NCI-H2081 (cell line): ENCODE measurements at places on chromosomes 13 and 19.
A peak's percentile ranks its signal among the peaks of the same experiment; 100 is the strongest.

DNA sequence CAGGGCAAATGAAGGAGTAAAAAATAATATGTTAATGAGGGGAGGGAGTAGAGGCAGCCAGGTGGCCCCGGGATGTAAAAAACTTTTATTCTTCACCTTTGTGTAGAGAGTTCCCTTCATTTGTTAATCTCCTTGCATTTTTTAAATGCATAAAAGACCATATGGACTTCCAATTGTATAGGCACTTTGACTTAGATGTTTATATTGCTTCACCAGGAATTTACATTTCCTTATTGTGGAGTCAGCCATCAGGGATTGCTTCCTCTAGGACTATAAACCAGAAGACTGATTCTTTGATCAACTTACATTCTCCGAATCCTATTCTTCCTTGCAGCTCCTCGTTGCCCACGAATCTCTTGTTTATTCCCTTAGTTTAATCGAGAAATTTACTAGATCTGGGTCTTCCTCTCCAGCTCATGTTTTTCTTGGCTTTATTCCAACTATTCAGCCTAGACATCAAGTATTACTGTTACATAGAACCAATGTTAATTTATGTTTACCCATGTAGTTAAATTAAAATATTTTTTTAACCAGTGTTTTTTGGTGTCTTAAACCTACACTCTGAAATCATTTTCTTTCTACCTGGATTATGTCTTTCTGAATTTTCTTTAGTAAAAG is 1187.0 kb upstream of the SLC10A2 start:
- DNase-seq: no peak

- DNase-seq: no peak
Observed at GRCh38 chr19:35577918-35578317, 8.1 kb upstream of the PMIS2 start.

DNA sequence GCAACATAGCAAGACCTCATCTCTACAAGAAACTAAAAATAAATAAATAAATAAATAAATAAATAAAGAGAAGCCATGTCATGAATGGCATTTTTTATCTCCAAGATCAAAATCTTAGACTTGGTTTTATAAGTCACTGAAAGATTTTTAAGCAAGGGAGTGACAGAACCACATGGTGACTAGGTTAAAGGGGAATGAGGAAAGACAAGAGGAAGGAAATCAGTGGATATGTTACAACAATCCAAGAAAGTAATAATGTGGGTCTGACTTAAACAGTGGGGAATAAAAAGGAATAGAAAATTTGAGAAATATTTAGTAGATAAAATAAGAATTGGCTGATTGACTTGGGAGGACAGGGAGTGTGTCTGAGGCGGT is 18.8 kb upstream of the MED4 start:
- no peak for DNase-seq

DNA sequence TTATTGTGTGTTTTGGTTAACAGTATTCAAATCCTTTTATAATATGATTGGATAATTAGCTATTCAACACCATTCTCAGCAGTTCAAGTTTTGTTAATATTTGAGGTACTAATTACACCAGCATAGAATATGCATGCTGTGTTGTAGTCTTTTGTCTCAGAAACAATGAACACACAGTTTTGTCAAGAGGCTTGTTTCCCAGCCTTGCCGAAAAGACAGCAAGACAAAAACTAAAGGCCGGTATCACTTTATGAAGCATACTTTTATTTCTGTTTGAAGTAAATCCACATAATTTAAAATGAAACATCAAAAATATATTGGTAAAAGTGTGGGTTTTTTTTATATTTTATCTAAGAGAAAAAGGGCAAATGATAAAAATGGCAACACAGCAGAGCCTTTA is 7.5 kb downstream of the GPR180 start:
- DNase-seq: peak; percentile 9

GRCh38 chr13:41456768-41457588 is at the start of gene RGCC:
RGCC (plus strand) TSS chr13:41457550; CDS start chr13:41457708, 158 bp downstream.
- DNase-seq: peak; percentile 39

DNA sequence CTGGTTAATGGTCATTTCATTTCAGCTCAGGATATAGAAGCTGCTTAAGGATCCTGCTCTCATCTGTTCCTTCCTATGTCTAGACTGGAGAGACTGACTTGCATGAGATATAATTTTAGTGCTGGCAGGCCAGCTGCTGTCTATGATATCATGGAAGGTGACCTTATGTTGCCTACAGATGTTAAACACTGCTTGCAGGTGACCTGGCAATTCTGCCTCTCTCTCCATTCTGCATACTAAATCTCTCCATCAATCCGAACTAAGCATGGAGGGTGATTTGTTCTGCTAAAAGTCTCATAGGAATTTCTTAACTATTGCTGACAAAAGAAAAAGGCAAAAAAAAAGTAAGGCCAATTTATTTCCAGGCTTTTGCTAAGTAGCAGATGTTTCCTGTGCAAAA is 81.0 kb downstream of the CCNA1 start:
- DNase-seq: no peak

- DNase-seq: no peak
Observed at GRCh38 chr13:71252184-71252704, 614.8 kb downstream of the DACH1 start.

DNA sequence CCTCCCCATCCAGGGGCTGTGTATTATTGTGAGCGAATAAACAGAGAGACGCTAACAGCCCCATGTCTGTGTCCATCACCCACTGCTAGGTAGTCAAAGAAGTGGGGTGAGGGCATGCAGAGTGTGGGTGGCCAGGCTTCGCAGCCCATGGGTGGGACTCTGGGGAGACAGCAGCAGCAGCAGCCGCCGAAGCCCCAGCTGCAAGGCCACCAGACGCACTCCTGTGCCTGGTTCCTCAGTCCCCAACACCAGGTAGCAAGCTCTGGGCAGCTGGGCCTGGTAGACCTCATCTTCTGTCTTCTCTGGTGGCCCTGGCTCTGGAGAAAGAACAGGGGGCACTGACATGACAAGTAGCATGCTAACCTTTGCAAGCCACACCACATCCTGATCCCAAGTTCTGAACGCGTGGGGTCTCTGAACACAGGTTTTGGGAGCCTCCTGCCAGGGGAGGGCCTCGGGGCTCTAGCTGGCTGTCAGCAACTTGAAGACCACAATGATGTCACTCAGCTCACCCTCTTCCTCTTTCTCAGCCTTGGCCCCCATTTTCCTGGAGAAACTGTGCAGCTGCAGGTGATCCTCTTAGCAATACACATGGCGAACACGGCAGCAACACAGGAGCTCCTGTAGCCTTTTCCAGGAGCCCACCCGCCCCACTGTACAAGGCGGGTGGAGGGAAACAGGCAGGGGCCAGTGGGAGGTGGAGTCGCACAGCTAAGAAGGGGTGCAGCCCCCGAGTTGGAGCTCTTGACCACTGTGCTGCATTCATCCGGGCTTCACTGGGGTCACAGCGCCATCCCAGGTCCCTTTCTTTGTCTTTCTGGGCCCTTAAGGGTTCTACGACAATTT is 5.8 kb downstream of the FUZ start:
- no peak for DNase-seq

GRCh38 chr19:47714339-47714738 is 1.1 kb downstream of the EHD2 start:
- DNase-seq: no peak

- DNase-seq: no peak
Observed at GRCh38 chr13:51417716-51418115, 35.1 kb downstream of the INTS6 start.

DNA sequence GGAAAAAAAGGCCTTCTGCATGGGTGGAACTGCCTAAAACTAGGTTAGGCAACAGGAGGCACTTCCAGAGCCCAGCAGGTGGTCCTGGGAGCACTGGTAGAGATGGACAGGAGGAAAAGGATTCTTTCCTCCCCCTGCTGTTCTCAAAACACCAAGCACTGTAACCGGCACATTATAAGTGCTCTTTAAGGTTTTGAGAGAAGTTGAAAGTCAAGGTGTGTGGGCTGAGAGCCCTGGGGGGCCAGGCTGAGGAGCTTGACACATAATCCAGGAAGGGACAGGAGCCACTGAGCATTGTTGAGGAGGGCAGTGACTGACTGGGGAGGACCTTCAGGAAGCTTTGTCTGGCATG is 32.3 kb downstream of the SPATA13 start:
- DNase-seq: no peak

DNA sequence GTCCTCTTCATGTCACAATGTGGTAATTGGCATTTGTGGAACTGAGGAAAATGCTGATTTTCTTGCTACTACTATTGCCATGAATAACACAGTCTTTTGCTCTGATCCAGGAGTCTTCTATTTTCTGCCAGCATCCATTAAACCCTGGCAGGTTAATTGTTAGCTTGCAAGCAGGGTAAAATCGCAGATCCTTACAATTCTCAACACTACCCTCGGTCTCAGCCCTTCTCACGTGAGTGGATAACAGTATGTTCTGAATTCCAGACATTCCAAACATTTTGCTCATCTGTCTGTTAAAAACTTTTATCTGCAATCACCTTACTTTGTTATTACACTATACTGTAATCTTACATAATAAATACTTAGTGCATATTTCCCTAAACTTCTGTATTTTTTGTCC is 251.3 kb upstream of the ATXN8OS start:
- no peak for DNase-seq

- no peak for DNase-seq
Observed at GRCh38 chr19:54660964-54661363, 1.8 kb upstream of the LILRB4 start.

DNA sequence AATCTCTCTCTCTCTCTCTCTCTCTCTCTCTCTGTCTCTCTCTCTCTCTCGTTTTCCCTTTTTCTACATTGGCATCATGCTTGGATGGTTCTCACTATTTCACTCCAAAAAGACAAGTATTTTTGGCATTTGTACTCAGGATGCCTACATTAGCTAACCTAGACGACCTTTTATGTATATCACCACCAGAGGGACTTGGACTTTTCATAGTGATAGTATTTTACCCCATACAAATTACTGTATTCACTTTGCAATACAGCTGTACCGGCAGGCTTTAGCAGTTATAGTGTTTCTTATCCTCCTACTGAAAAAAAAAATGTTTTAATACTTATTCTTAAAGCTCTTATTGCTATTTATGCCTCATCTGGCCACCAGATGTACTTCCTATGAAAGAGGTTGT is 687.2 kb upstream of the KLHL1 start:
- DNase-seq: no peak

- no peak for DNase-seq
Observed at GRCh38 chr19:58563034-58563573, 4.7 kb upstream of the UBE2M start.

DNA sequence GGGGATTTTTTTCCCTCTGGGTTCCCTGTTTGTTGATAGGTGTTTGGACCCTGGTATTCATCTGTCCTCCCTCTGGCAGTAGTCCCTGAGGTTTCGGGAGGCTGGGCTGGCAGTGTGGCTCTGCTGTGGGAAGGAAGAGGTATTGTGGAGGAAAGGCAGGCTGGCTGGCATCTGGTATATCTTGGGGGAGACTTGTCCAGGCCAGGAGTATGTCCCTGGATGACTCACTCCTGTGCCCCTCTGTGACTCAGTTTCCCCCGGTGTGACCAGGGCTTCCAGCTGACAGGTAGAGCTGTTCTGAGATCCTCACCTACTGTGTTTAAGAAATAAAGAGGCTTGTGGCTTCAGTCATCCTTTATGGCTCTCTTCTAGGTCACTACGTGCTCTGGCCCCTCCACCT is 14.2 kb upstream of the ZNF492 start:
- DNase-seq: no peak

DNA sequence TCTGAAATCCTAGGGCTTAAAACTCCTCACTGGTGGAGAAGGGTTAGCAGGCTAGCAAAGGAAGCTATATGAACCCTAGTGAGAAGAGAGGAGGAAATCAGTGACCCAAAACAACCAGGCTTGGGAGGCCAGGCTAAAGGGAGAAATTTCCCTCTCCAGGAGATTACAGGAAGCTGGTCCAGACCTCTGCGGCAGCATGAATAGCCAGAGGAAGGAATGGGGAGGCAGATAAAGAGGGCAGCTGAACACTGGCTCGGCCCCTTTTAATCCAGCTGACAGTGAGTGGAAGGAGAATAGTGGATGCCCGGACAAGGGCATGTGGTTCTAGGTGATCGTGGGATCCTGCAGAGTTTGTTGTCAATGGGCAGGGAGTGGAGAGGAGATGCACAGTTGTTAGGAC is 130.6 kb downstream of the COG6 start:
- no peak for DNase-seq

GRCh38 chr13:50079655-50080202 is 64.5 kb downstream of the KCNRG start:
- no peak for DNase-seq

DNA sequence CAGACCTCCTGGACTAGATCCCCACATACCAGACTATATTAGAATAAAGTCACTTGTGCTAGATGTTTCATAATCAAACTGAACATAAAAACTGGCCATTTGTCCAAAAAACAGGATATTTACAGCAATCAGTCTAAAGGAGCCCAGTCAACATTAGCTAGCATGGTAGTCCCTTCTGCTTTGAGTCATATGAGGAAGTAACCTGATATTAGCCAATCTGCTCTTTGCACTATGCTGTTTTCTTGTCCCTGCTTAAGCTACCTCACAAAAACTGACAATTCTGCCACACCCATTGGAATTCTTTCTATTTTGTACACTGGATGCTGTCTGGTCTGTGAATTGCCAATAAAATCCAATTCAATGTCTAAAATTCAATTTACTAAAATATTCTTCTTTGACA is 1824.2 kb downstream of the OLFM4 start:
- DNase-seq: no peak

DNA sequence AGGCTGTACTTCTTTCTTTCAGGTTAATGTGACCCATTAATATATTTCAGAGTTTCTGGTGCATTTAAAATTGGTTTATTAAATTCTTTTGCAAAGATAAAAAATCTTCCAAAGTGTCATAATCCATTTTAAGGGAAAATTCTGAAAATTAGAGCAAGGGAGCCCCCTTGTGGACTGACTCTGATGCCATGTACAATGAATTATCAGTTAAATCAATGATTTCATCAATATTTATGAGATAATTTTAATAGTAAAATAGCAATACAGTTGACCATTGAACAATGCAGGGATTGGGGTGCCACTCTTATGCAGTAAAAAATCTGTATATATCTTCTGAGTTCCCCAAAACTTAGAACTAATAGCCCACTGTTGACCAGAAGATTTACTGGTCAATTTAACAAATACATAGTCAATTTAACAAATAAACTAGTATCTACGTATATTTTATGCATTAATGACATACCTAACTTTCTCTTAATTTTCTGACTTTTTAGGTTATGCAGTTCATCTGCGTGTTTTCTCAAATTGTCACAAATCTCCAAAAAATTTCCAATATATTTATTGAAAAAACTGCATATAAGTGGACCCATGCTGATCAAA is 479.1 kb upstream of the MIR17HG start:
- no peak for DNase-seq

DNA sequence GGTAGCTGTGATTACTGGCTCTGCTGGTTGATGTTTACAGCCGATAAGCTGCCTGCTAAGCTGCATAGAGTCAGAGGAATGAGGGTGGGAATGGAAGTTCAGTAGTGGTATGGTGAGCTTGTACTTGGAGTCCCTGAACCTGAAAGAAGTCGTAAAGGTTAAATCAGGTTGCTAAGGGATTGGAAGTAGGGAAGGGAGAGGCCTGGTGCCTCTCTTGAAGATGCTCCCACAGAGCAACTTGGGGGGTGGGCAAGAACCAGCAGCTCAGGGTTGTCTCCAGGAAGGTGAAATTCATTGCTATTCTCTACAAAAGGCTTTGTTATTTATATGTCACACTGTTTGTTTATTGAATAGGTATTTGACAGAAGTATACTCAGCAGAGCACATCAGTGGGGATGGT is 73.8 kb upstream of the OLFM4 start:
- no peak for DNase-seq

GRCh38 chr19:6773323-6773931 is 919 bp downstream of the VAV1 start:
- DNase-seq: no peak
